Sciatic nerve (tissue), 2 donors: ENCODE measurements at places on chromosomes 13 and 19.
A peak's percentile ranks its signal among the peaks of the same experiment; 100 is the strongest.

- no peak for DNase-seq
These were observed 2832.4 kb downstream of the PCDH9 start for GRCh38 chr13:64397701-64398100.

GRCh38 chr13:49536144-49536873 lies 40.6 kb downstream of the PHF11 start:
- no peak for DNase-seq

DNA sequence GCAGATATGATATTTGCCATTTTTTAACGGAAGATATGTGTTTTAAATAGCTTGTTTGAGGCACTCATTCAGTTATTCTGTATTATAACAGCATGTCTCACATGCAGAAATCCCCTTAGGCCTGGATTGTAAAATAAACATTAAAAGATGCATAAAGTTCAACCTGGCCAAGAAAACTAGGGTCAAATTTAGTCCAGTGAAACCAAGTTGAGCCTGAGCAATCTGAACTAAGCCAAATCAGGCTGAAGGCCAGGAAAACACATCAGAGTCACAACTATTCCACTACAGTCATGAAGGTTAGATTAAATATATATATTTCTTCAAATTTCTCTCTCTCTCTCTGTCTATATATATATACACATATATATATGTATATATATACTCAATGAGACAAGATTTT lies 504.8 kb downstream of the SLITRK1 start:
- DNase-seq: no peak

- DNase-seq: no peak
These were observed 18.9 kb upstream of the ZSCAN5A start for GRCh38 chr19:56333506-56333905.

- peak; percentile 62 for DNase-seq
These were observed 467.2 kb downstream of the ITGBL1 start for GRCh38 chr13:101919541-101920181.

DNA sequence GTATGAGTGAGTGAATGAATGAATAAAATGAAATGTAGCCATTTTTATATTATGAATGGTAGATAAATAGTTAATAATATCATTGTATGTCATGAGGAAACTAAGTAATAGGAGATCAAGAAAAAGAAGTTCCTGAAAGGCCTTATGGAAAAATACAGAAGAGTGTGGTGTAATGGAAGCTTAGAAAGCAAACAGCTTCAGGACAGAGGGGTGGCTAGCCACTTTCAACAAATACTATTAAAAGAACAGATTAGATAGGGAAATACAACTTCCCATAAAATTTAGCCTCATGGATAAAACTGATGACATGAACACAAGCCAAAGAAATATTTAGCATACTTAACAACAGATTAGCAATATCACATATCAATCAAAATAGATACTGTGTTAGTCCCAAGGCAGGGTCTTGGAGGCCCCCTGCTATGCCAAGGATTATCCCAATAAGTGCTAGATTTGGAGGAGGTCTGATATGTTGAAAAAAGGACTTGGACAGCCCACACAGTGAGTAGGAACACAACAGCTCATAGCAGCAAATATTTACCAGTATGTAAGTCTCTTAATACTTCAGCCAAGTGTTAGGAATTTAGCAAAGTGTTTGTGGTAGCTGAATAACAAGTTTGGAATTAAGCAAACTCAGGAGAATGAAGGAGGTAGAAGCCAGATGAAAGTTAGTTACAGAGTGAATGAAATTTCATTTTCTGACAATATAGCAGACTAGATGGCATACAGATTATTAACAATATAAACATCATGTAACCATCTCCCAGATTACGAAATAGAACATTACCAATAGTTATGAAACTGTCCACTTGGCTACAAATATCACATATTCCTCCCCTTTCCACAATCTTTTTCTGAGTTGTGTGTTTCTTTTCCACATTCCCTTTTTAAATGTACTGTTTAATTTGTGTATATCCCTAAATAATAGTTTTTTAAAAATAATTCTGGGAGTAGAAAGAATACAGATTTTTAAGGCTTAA lies 1632.0 kb downstream of the PCDH9 start:
- no peak for DNase-seq

DNA sequence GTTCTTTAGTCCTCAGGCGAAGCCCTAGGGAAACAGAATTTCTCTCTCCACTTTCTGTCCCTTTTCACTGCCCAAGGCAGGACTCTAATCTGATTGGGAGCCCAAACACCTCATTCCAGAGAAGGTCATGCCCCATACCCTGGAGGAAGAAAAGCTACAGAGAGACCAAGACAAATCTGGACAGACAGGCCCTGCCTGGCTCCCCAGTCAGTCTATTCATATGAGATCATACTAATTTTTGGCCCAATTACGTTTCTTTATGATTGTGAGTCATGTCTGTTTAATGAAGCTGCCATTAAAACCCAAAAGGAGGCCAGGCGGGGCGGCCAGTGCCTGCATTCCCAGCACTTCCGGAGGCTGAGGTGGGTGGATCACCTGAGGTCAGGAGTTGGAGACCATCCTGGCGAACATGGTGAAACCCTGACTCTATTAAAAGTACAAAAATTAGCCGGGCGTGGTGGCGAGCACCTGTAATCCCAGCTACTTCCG lies 3.3 kb upstream of the AP3D1 start:
- DNase-seq: no peak

- DNase-seq: peak; percentile 70
These were observed 15.4 kb upstream of the IRGC start for GRCh38 chr19:43700395-43701000.

- peak; percentile 92 for DNase-seq
These were observed 6.8 kb upstream of the ARRDC2 start for GRCh38 chr19:18000915-18001776.
